CD4-positive, alpha-beta T cell treated with Interleukin-1 beta for 1 hour (primary cell): ENCODE measurements at places on chromosomes 3 and 15.

DNA sequence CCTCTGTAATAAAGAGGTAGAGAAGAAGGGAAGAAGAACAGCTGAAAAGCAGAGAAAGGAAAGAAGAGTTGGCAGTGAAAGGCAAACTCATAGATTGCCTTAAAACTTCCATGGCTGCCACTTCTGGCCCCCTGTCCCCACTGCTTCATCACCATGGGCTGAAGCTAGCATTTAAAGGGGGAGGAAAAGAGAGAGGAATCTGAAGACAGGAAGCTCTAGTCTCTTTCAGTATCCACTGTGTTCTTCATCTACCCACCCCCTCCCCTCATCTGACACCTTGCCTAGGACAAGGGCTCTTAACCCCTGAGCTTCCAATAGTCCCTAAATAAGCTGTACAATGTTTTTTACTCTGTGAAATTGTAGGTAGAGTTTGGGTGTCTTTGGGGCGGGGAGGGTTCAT is 60.6 kb downstream of the ALCAM start:
- DNase-seq = no peak

- no peak for DNase-seq
These were observed 457.7 kb upstream of the THRB start for GRCh38 chr3:24952388-24952787.

- no peak for DNase-seq
These were observed 728.1 kb upstream of the GRM7 start for GRCh38 chr3:6132684-6133432.

- DNase-seq = no peak
These were observed 617.1 kb downstream of the NR2F2 start for GRCh38 chr15:96947296-96948229.
